ENCODE measurements at places on chromosomes 7 and 10. TPM values are rescaled to one million over a fixed set of nuclear protein-coding genes. Genes with fewer than 3 reads are reported as not detected.
A peak's percentile ranks its signal among the peaks of the same experiment; 100 is the strongest.

DNA sequence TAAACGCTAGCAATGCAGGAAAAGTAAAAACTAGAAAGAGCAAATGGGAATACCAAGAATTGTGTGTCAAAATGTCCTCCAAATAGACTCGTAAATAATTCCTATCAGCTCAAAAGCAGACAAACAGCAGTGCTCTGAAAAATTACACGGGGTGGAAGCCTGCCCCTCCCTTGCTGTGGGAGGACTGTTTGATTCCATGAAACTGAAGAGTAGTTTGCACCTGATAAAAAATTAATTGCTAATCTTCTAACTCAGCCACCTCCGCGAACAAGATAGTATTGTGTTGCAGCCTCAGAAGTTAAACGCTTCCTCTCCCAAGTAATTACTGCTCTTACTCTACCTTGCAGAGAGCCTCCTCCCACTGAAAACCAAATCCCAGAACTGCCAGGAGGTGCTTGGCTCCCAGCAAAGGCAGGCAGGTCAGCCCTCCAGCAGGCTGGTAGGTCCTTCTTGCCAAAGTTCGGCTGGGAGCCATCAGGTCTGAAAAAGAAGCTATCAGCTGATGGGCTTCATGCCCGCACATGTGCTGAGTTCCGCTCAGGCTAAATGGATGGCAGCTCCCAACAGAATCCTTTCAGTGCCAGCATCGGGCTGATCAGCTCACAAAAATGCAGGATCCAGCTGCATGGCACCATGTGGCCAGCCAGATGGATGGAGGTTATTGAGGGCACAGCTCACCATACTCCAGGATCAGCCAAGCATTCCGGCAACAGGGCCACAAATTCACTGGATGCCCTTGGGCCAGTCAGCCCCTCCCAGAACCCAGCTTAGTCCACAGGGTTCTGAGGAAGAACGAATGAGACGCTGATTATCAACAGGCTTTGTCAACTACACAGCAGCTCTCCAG, 37.1 kb downstream of the MAD1L1 start:
- no peak overlapping the region for H3K27ac ChIP-seq
- no peaks in the 10 kb centered on the region for H3K27me3 ChIP-seq
- H3K36me3 ChIP-seq, result no peaks in the 10 kb centered on the region
- DNase-seq, result no peak
- no peaks in the 10 kb centered on the region for H3K4me1 ChIP-seq

Gene CUZD1
- total RNA-seq, result 1.1 TPM

Gene ELFN1
- 1.2 TPM for total RNA-seq

GRCh38 chr7:101240226-101241014, 2.8 kb upstream of the CLDN15 start:
- no peaks in the 10 kb centered on the region for H3K4me1 ChIP-seq
- H3K27me3 ChIP-seq, result no peaks in the 10 kb centered on the region
- no peak overlapping the region for H3K4me3 ChIP-seq
- no peak overlapping the region for H3K27ac ChIP-seq

- H3K4me3 ChIP-seq, result no peak overlapping the region
- no peaks in the 10 kb centered on the region for H3K36me3 ChIP-seq
- no peak overlapping the region for H3K27ac ChIP-seq
- DNase-seq, result peak; percentile 49
Measured at GRCh38 chr7:129804890-129805719, 147.7 kb downstream of the UBE2H start.

DNA sequence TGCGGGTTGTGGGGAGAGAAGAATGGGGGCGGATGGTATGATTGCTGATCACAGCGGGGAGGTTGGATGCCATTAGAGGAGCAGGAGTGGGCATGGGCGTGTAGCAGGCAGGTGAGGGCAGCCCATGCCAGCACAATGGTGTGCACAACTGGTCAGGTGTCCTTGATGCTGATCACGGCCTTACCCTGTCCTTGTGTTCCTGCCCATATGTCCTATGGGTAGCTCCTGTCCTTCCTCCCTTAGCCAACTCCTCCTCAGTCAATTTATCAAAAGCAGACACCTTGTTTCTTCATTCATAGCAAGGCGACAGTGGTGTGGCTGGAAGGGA, 30.7 kb downstream of the WDR86 start:
- H3K27ac ChIP-seq, result no peak overlapping the region
- H3K36me3 ChIP-seq, result no peaks in the 10 kb centered on the region
- H3K27me3 ChIP-seq, result no peaks in the 10 kb centered on the region
- H3K4me3 ChIP-seq, result no peak overlapping the region
- no peak for DNase-seq

GRCh38 chr7:87709258-87709657, 81.1 kb downstream of the RUNDC3B start:
- no peak overlapping the region for H3K27ac ChIP-seq
- H3K27me3 ChIP-seq, result no peaks in the 10 kb centered on the region
- no peaks in the 10 kb centered on the region for H3K36me3 ChIP-seq
- no peak for DNase-seq
- H3K4me3 ChIP-seq, result no peak overlapping the region
- H3K4me1 ChIP-seq, result no peaks in the 10 kb centered on the region

Gene RPEL1
- not detected for total RNA-seq

DNA sequence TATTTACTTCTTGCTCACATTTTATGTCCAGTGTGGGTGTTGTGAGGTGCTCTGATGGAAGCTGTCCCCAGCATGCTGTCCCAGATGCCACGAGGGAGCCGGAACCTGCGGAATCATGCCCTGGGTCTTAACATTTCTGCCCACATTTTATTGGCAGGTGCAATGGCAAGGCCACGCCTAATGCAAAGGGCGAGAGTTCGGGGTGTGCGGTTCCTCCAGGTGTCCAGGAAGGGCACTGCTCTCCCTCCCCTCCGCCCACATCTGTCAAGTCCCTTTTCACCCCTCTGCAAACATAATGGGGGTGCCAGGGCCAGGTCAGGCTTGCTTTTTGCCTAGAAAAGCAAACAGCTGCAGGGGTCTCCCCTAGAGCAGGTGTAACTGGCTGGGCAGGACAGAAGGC, 16.4 kb downstream of the PDAP1 start:
- no peaks in the 10 kb centered on the region for H3K36me3 ChIP-seq
- no peaks in the 10 kb centered on the region for H3K27me3 ChIP-seq
- no peak overlapping the region for H3K27ac ChIP-seq
- H3K4me1 ChIP-seq, result no peaks in the 10 kb centered on the region
- H3K4me3 ChIP-seq, result no peak overlapping the region

Gene IDI2
- not detected for total RNA-seq

DNA sequence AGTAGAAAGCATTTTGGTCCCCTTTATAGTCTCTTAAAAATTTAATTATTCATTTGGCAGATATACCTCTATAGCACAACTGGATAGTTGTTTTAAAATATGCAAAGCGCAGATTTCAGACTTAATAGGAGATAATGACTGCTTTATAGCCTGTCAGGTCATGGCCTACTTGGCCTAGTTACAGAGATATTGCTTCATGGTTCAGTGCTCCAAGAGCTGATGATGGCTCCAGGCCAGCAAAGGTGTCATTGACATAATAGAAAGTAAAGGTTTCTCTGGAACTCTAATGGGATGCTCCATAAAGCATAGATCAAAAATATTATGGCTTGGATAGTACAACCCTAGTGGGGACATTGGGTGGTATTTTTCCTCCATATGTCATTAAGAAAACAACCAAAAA, 285.7 kb downstream of the NXPH1 start:
- DNase-seq, result no peak
- H3K27me3 ChIP-seq, result no peaks in the 10 kb centered on the region
- no peaks in the 10 kb centered on the region for H3K36me3 ChIP-seq
- no peaks in the 10 kb centered on the region for H3K4me1 ChIP-seq
- H3K27ac ChIP-seq, result no peak overlapping the region
- no peak overlapping the region for H3K4me3 ChIP-seq

DNA sequence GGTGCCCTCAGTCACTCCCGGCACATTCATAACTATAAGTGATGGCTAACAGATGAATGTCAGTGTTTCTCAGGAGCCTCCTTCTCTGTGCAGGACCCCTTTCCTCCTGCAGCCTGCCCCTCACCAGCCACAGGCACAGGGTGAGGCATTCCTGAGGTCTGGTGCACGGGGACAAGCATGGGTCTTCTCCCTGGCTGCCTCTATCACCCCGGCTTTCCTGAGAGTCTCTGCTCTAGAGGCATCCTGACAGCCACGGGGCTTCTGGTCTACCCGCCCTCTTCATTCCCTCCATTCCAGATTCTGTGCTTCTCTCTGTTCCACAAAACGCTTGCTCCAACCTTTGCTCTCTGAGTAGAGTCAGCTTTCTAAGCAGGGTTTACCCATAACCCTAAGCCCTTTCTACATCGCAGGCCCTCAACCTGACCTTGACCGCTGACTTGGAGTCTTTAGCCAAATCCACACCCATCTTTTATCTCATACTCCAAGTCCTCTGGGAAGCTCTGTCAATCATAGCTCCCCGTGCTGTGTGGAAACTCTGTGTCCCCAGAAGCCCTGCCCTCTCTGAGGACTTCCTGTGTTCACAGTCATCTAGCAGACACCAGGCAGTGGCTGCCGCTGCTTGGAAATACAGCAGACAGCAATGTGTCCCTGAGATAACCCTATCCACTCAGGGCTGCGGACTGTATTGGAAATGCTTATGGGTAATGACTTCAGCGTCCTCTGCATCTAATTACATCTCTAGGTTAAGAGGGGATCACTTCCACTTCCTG, 159.0 kb downstream of the SFMBT2 start:
- no peaks in the 10 kb centered on the region for H3K27me3 ChIP-seq
- no peak overlapping the region for H3K27ac ChIP-seq
- no peak overlapping the region for H3K4me3 ChIP-seq
- no peaks in the 10 kb centered on the region for H3K4me1 ChIP-seq
- no peak for DNase-seq

DNA sequence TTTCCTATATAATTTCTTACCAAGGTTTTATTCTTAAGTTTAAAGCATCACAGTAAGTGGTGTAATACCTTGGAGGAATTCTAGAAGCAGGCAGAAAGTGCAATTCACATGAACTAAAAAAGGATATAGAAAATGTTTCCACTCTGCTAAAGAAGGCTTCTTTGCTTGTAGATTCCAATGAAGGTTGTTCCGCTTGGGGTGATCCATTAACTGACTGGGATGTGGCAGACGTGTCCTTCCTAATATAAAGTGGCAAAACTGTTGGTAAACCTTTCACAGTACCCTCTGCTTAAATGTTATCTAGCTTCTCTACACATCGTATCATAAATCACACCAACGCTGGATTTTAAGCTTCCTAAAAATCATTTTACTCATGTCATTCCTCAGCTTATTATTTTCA, 2.3 kb downstream of the ZC3HC1 start:
- H3K4me1 ChIP-seq, result no peaks in the 10 kb centered on the region
- no peaks in the 10 kb centered on the region for H3K27me3 ChIP-seq
- peaks cover 1% of the 10 kb centered on the region for H3K36me3 ChIP-seq
- no peak overlapping the region for H3K27ac ChIP-seq
- H3K4me3 ChIP-seq, result no peak overlapping the region

Gene ZNF804B
- not detected for total RNA-seq

- H3K36me3 ChIP-seq, result no peaks in the 10 kb centered on the region
- no peaks in the 10 kb centered on the region for H3K27me3 ChIP-seq
- no peak for DNase-seq
- H3K27ac ChIP-seq, result no peak overlapping the region
- peaks cover 1% of the 10 kb centered on the region for H3K4me1 ChIP-seq
Measured at GRCh38 chr10:84370283-84370682, 41.9 kb downstream of the CCSER2 start.

GRCh38 chr7:86814661-86815379, 171.1 kb downstream of the GRM3 start:
- H3K4me3 ChIP-seq, result no peak overlapping the region
- H3K27me3 ChIP-seq, result no peaks in the 10 kb centered on the region
- H3K4me1 ChIP-seq, result no peaks in the 10 kb centered on the region
- H3K27ac ChIP-seq, result no peak overlapping the region

DNA sequence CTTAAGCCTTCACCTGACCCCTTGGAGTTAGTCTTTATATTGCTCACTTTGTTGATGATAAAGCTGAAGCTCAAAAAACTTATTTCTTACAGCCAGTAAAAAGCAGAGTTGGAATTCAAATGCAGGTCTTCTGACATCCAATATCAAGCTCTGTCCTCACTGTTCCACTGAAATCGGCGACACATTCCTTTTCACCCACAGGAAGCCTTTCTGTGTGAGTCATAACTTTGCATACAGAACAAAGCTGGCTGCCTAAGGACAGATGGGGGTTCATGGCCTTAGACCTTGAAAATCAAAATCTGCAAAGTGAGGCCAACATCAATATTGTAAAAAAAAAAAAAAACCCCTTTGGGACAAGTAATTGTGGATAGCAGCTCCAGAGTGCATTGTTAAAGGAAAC, 21.8 kb upstream of the AKR1B1 start:
- no peaks in the 10 kb centered on the region for H3K27me3 ChIP-seq
- no peaks in the 10 kb centered on the region for H3K4me1 ChIP-seq
- no peak overlapping the region for H3K4me3 ChIP-seq
- H3K36me3 ChIP-seq, result no peaks in the 10 kb centered on the region
- DNase-seq, result no peak
- no peak overlapping the region for H3K27ac ChIP-seq

DNA sequence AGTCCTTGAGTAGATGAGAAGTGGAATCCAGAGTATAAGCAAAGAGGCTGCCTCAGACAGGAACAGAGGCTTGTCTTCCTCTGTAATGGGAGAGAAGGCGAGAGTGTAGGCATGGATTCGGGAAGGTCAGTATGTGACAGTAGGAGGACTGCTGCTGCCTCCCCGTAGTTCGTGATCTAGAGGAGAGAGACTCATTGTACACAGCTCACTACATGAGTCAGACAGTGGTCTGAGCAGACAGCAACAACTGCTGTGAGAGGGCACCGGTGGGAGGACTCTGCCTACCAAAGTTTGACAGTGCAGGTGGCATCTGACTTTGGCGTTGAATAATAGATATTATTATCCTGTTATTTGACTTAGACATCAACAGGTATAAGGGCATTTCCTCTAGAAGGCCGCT, 319.4 kb downstream of the NRG3 start:
- H3K4me1 ChIP-seq, result no peaks in the 10 kb centered on the region
- no peaks in the 10 kb centered on the region for H3K36me3 ChIP-seq
- H3K27ac ChIP-seq, result no peak overlapping the region

Gene POLR2J3
- 27.5 TPM for total RNA-seq

Measured in aorta (tissue), 5 donors.